ENCODE measurements at places on chromosomes 12 and 14.

GRCh38 chr12:53196486-53196885 lies 10.6 kb downstream of the ITGB7 start:
- DNase-seq: no peak

GRCh38 chr12:113220593-113221180 lies 577 bp upstream of the TPCN1 start:
- no peak for DNase-seq

- no peak for DNase-seq
Measured at GRCh38 chr14:59306775-59307174, 118.3 kb downstream of the DAAM1 start.

- DNase-seq: no peak
Measured at GRCh38 chr14:76720382-76720813, 40.9 kb upstream of the VASH1 start.

DNA sequence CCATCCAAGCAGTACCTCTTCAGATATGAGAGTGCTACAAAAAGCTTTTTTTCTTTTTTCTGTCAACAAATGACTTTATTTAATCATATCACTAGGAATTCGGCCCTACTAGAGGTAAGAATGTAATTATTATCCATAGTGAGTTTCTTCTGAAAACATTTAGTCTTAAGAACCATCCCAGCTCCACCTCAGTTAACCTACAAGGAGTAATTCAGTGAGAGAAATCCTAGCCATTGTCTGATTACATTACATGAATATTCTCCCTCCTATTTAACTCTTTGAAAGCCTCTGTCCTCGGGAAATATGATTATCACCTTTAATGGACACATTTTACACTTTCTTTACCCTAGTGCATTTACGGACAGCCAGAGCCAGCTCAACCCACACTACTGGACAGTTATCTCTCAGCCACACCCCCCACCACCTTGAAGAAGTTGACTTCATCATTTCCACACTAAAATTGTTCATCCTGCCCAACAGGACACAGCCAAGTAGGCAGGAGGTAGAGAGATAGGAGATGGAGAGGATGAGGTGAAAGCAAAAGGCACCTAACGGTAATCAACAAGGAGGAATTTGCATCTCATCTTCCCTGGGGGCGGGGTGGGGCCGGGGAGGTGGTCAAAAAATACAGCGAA lies 1.3 kb downstream of the PPFIA2 start:
- no peak for DNase-seq

DNA sequence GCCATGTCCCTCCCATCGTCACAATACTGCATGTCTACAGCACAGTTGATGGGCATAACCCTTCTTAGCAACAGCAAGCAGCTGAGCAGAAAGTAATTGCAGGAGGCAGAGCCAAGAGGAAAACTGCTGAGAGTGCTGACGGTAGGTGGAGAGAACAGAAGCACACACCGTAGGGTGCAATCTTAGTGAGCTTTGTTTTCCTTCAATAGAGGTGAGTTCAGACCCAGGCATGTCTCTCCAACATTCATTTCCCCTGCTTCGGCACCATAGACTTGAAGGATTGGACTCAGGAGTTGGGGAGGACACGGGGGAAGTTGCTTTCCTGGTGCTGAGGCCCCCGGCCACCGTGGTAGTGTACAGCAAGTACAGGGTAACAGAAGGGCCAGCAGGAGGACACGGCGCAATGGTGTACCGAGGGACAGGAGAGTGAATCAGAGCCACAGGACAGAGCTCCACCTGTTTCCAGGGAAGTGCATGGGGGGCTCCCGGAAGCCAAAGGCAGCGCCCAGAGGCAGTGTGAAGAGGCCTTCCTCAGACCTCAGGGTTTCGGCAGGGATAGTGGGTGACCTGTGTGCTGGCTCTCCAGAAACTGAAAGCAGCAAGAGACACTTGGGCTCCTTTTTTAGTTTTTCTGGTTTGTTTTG lies 36.3 kb upstream of the SINHCAF start:
- no peak for DNase-seq

- DNase-seq: no peak
Measured at GRCh38 chr14:42110167-42110566, 503.5 kb downstream of the LRFN5 start.

GRCh38 chr12:52865090-52865944 lies 16.5 kb upstream of the KRT78 start:
- DNase-seq: no peak

DNA sequence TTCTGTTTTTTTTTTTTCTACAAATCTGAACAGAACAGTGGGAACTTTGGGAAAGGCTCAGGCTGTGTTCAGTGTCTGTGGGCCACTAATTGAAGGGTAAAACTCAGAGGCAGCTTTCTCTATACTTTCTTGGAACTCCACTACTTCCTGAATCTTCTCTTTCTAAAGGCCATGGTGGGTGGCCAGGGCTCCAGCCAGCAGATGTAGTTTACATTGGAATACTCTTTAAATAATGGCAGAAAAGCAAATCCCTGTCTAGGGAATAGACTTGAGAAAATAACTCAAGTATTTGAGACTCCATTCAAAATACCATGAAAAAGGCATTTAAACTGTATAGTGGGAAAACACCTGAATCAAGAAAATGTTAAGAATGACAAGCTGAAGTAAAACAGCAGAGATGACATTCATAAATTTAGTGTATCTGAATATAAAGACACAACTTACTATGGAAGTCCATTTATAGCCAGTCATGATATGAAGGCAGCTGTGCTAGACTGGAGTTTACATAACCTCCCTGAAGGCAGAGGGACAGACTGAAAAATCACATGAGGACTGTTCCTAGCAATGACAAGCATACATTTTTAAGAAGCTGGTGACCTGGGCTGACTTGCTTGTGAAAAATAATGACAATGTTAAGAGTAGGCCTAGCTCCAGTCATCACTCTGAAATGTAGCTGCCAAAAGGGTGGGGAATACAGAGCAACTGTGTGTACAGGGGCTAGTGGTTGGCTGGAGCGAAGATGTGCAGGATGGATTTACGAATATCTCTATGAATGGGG lies 168.6 kb downstream of the STXBP6 start:
- no peak for DNase-seq

- DNase-seq: no peak
Measured at GRCh38 chr12:126915309-126915708, 1351.7 kb upstream of the TMEM132C start.

DNA sequence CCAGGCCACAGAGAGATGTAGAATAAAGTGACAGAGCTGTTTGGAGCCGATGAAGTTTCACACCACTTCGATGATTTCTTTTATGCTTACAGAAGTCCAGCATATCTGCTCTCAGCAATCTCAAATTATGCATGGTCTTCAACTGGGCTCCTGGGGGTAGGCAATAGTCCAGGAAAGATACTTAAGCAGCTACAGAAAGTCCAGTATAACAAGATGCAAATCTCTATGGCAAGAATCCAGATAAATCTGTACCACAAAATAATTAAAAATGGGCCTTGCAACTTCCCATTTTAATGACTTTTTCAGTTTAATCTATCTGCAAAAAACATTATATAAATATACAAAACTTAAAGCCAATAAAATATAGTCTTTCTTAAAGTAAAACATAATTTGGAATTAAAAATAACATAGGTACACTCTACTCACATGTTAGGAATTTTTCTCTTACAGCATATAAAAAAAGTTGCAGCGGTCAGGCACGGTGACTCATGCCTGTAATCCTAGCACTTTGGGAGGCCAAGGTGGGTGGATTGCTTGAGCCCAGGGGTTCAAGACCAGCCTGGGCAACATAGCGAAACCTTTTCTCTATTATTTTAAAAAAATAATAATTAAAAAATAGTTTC lies 20.5 kb upstream of the RAD51AP1 start:
- no peak for DNase-seq

DNA sequence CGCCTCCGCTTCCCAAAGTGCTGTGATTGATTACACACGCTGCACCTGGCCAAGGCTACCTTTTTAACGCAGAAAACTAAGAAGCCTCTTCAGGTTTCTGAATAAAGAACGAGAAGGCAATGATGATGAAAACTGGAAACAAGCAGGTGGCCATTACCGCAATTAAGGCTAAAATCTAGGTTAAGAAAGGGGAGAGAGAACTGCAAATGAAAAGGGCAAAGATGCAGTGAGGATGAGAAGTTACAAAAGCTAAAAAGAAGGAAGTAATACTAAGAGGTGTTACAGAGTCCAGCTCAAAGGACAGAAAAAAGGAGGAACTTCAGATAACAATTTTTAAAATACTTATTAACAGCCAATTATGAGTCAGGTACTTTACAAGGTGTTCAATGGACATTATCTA lies 79.7 kb downstream of the DUSP16 start:
- no peak for DNase-seq

DNA sequence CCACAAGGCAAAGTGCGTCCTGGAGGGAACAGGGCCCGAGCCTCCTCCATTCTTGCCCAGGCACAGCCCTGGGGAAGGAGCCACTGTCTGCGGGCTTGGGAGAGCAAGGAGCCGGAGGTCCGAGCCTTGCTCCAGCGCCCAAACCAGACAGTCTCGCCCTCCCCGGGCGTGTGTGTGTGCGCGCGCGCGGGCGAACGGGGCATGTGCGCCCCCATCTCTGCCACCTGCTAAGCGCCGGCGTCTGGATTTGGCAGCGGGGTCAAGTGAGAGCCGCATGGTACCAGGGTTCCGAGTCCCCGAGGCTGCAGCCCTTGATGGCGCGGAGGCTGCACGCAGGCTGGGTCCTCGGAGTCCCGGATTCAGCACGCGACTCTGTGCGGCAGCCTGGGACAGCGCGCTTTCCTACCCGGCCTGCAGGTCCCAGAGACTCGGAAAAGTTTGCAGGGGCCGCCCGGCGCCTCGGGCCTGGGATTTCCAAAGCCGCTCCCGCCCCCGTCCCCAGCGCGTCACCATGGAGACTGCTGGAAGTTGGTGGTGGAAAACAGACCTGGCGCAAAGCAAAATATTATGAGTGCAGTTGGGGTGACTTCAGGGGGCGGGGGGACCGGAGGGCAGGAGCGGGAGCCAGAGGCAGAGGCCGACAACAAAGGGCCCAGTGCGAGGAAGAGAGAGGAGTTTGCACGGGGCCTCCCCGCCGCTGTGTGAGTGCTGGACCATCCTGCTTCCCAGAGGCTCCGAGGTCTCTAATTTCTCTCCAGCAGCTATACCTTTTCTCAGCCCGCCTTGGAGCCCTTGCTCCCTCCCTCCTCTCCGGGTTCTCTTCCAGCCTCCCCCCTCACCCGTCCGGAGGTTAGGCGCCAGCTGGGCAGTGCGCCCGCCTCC lies 4.2 kb downstream of the RFX4 start:
- DNase-seq: no peak

DNA sequence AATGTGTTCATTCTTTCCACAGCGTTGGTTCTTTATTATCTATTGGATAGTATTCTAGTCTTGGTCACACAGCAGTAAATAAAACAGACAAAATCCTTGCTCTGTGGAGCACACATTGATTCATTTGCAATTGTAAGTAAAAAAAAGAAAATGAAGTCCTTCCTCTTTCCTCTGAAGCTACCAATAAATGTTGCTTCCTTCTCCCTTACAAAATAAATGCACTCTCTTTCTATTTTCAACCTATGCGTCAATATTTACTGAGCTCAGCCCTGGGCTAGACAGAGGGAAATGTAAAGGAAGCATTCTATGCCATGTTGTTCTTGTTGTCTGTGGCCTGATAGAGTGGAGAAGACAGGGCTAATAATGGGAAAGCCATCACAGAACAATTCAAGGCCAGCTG lies 2.9 kb downstream of the ABHD12B start:
- DNase-seq: no peak

DNA sequence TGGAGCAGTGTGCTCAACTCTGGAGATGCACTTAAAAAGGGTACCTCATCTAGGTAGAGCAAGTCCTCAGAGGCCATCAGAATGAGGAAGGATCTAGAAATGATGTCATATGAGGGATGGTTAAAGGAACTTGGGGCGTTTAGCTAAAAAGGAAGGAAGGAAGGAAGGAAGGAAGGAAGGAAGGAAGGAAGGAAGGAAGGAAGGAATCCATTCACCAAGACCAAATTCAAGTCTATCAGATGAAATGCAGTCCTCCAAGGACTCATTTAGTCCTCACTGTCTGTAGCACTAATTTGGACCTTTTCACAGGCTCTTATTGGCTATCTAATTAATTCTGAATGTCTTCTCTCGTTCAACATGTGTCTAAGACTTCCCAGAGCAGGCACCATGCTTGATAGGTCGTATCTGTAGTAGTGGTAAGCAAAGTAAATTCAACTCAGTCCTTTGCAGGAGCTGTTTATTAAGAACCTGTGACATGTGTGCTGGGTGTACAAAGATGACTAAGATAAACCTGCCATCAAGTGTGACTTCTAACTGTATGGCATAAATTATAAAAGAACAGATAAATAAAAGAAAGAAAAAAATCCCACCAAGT lies 63.5 kb downstream of the LLPH start:
- no peak for DNase-seq

GRCh38 chr12:79298506-79298905 lies 392.3 kb downstream of the PAWR start:
- DNase-seq: no peak

DNA sequence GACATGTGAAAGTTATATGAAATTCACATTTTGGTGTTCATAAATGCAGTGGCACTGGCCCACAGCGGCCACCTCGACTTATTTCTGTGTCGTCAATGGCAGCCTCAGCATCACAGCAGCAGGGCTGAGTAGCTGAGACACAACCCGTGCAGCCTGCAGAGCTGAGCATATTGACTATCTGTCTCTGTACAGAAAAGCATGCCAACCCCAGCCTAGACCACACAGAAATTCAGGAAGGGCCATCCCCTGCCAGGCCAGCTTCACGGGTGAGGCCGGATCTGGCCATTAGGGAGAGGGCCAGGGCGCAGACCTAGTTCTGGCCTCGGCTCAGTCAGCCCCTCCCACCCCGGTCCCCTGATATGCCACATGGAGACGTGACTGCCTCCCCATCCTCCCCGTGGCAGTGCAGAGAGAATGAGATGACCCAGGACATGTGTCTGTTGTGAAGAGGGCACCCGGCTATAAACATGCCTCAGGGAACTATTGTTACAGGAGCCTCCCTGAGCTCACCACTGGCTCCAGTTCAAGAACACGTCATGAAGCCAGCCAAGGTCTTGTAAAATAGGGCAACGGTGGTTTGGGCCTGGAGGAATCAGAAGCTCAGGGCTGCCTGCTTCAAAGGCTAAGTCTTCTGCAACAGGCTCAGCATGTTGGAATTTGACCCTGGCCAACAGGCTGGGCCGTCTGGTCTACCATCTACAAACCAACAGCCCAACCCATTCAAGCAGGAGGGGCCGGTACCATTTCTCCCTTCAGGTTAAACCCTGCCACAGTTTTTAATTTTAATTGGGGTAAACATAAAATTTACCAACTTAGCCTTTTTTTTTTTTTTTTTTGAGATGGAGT lies 25.5 kb downstream of the SCARB1 start:
- no peak for DNase-seq

GRCh38 chr12:71636704-71637115 lies 26.9 kb downstream of the ZFC3H1 start:
- no peak for DNase-seq

All from activated naive CD8-positive, alpha-beta T cell treated with anti-CD3 and anti-CD28 coated beads, Interleukin-2, amount 50 U/mL, for 16 hours (primary cell).